ENCODE measurements at places on chromosomes 16 and 17.
A peak's percentile ranks its signal among the peaks of the same experiment; 100 is the strongest.

DNA sequence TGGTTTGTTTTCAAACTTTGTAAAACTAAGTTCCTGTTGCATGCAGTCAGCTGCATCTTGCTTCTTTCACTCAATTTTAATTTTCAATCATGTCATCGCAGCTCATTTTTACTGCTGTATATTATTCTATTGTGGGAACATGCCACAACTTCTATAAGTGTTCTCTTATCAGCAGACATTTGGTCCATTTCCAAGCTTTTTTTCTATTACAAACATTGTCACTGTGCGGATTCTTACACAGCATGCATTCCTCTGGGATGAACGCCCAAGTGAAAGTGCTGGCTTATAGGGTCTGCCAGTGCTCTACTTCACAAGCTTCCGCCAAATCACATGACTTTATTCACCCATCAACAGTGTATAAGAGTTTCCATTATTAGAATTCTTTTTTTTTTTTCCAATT is 22.7 kb downstream of the GINS3 start:
- DNase-seq: no peak

- no peak for DNase-seq
Measured at GRCh38 chr17:32523017-32523680, 36.4 kb downstream of the CDK5R1 start.

- DNase-seq: no peak
Measured at GRCh38 chr17:72691017-72691416, 401.5 kb downstream of the SLC39A11 start.

DNA sequence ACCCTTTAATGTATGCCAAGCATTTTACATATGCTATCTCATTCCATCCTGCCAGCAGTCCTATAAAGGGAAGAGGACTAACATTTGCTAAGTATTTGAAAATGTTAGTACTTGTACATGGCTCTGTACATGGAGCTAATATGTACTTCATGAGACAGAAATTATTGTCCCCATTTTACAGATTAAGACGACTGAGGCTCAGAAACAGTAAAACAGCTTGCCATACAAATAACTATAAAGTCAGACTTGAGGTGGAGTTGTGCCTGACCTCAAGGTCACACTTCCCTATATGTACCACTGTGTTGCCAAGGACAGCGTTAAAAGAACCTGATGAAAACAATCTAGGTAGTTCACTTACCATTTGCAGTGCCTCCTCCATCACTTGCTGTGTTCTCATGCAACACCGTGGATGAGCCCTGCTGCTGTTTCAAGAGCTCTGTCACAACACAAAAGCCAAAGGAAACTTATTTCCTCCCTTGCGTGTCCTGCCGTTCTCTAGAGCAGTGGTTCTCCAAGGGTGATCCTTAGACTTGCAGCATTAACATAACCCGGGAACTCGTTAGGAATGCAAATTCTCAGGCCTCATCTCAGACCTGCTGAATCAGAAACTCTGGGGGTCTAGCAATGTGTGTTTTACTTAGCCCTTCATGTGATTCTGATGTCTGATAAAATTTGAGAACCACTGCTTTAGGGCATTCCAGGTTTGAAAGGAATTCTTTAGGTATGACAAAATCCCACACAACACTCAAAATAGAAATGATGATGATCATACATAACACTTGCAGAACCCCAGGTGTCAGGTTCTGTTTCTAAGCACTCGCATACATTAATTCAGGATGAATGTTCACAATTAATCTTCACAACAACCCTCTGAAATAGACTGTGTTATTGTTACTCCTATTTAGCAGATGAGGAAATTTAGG is 51.2 kb upstream of the MTMR4 start:
- DNase-seq: no peak

DNA sequence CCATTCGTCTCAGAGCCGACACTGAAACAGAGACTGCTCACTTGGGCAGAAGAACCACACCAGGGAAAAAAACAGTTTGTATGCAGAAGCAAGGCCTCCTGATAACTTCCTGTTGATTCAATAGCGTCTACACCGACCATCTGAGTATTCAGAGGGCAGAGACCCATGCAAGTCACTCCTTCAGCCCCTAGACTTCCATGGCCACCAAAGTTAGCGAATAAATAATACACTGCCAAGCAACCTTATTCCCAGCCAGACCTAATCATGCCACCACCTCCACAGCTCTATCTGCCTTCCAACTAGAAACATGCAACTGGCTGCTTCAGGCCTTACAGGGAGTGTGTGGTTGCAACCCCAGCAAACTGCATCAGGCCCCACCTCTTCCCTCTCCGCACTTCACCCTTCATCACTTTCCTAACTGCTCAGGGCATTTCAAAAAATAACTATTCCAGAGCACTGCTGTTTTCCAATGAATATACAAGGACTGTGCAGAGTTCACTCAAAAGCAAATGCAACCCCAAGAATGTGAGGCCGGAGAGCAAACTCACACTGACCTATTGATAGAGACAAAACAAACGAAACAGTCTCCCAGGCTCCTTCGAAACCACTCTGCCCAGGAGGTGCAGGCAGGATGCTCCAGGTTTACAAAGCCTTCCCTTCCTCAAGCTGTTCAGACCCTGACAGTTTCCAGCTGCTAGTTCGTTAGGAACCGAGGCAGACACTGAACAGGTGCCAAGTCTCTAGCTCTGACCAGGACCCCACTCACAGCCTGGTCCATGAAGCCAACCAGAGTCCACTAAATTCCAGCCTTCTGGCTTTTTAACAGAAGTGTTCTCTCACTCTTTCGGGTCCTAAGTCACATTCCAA is 3.6 kb downstream of the USP7 start:
- no peak for DNase-seq

GRCh38 chr17:36768394-36768793 is 167.0 kb downstream of the MRM1 start:
- DNase-seq: no peak

DNA sequence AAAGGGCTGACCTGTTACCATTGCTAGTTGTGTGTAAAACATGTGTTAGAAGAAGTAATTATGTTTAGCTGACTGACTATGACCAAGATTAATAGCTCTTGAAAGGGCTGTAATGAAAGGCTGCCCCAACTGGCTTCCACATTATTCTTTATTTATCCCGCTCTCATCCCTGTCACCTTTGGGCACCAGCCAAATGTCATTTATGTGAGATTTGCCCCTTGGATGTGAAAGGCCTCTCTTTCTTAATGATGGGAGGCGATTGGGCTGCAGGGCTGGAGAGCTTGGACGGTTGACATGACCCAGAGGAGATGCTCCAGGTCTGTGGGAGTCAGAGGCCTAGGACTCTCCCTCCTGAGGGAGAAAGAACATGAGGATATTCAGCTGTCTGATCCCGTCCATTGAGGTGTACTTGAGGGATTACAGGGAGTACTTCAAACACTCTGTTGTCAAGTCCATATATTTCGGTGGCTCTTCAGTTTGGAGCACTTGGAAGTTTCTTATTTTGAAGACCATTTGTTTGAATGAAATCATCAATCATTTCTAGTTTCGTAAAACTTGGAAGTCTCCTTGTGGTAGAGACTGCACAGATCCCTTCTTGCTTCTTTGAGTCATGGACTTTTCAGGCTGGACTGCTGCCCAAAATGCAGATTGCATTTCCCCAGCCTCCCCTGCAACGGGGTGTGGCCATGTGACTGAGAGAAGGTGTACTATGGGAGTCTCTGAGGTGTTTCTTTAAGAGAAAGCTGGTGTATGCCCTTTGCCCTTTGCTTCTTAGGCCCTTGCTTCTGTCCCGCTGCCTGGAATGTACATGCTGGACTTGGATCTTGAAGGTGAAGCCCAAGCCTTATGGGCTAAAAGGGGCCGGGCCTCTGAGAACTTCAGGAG is 51.3 kb downstream of the FTO start:
- DNase-seq: no peak

DNA sequence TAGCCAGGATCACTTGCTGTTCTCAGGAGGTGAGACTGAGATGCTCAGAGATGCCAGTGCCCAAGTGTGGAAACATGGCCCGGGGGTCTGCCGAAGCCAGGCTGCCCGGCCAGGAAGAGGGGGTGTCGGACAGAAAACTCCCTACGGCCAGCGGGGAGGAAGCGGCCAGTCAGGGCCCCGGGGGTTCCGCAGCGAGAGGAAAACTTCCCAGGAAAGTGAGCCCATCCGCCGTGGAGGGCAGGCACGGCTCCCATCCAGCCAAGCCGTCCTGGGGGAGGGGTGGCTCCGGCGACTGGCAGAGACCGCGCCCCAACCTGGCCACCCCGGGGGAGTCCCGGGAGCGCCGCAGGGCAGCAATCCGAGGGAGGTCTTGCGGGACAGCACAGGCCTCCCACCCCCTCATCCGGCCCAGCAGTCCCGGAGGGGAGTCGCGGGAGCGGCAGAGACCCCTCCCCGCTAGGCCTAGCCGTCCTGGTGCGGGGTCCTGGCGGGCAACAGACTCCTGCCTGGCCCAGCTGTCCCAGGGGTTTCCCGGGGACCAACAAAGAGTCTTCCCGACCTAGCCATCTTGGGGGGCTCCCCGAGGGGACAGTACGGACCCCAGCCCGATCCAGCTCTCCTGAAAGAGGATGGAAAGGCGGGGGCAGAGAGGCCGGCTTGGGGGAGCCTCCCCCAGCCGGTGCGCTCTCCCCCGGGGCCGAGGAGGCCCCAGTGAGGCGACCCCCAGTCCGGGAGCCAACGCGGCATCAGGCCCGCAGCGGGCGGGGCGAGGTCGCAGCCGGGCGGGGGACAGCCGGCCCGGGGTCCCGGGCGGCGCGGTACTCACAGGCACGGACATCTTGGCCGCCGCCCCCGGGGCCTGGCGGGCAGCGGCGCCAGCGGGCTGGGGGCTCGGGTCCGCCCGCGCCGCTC is 13.8 kb upstream of the BCAR1 start:
- no peak for DNase-seq

DNA sequence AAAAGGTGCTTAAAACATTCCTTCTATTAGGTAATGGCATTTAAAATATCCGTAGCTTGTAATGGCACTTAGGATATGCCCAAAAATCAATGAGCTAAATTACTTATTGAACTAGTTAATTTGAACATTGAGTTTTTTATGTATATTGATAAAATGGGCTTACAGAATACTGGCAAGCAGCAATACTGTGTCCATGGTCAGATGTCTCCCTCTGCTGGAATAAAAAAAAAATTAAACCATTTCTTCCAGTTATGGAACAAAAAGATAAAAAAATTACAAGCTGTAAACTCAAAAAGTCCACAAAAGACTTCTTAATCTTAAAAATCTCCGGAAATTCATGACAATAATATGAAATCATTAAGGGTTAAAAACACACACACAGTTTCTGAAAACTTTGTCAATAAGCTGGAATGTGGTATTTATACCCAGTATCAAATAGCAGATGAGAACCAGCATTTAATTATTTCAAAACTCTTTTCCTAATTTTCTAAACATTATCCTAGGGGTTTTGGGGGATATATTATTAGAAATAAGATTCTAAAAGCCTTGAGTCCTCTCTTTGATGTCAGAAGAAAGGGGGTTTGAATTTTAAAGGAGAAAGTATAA is 21.5 kb upstream of the PSMD7 start:
- no peak for DNase-seq

GRCh38 chr17:41691031-41691777 is 2.5 kb downstream of the EIF1 start:
- peak; percentile 67 for DNase-seq

- no peak for DNase-seq
Measured at GRCh38 chr16:80337786-80338185, 203.0 kb upstream of the DYNLRB2 start.

GRCh38 chr16:64791756-64792155 is 330.1 kb downstream of the CDH11 start:
- no peak for DNase-seq

- DNase-seq: peak; percentile 17
Measured at GRCh38 chr17:63446753-63447470, 806 bp upstream of the CYB561 start.

- no peak for DNase-seq
Measured at GRCh38 chr16:75482434-75483205, 12.6 kb downstream of the CHST6 start.
